ENCODE measurements at places on chromosomes 6 and 20.

- peak; percentile 3 for DNase-seq
Observed at GRCh38 chr6:81751388-81752083, 945 bp downstream of the TENT5A start.

DNA sequence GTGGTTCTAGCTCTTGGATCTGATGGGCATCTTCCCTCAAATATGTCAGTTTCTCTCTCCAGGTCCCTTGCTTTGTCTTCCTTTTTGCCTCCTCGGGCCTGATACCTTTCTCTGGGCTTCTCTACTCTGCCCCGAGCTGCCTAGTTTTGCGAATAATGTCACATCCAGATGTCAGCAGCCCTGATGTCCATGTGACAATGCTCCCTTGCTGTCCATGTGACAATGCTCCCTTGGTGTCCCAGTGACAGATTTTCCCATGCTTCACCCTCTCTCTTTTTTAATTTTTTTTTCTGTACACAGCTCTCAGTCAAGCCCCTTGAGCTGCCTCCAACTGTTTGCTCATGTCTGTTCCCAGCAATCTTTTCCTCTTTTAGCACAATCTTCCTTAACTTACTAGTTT lies 6.4 kb downstream of the TRAF3IP2 start:
- DNase-seq, result no peak

DNA sequence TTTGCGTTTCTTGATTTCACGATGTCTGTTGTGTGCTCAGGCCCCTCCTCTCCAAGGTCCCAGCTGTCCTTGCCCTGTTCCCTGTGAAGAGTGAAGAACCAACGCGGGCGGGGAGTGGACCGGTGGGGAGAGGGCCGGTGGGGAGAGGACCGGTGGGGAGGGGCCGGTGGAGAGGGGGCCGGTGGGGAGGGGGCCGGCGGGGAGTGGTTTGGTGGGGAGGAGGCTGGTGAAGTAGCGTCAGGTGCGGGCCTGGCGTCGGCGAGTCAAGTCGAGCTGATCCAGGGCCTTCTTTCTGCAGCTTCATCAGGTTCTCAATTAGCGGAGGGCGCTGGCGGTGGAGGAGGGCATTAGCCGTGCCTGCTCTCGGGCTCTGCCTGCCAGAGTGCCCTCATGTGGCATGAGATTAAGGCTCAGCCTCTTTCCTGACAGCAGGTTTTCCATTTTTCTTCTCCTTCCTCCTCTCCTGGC lies 21.2 kb upstream of the BHLHE23 start:
- DNase-seq, result peak; percentile 50

DNA sequence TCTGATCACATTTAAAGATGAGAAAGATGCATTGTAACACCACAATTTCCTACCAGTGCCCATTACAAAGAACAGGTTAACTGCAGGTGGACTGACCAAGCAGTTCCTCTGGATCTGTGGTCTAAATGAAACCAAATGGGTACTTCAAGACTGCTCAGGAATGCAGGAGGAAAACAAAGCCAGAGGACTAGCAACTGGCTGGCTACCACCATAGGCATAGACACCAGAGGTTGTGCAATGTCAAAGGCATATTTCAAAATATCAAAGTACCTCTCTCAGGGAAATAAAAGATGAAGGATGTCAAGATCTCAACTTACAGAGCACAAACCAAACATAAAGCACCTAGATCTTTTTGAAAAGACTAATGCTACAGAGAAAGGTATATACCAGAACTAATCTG lies 65.5 kb downstream of the GMDS start:
- DNase-seq, result no peak

DNA sequence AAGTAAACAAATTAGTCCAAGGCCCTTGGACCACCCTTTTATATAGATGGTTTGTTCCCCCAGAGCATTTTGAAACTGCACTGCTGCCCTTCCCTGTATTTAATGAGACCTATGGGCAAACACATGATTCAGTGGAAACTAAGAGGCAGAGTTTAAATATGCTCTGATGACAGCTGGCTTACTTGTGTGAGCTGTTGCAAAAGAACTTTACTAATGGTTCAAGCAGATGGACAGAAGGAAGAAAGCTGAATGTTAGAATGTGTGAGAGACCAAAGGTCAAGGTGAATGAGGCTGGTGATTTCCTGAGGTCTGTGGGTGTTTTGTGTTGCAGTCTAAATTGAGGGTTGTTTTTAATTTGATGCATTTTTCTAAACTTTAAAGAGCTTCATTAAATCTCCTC lies 123.0 kb upstream of the CEP162 start:
- DNase-seq, result no peak

DNA sequence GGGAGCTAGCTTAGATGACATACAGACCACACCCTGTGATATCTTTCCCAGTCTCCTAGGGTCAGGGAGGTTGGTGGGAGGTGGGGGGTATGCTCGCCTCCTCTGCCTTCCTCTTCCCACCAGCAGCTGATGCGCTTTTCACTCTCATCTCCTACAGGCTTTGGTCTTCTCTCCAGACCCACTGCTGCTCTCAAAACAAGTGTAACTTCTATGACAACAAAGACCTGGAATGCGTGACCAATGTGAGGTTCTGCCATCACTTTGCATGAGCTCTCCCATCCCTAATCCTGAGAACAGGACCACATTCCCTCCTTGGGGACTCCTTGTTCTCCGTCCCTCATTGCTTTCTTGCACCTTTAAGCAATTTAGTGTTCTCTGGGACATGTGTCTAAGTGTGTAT lies 2.7 kb downstream of the CTSA start:
- no peak for DNase-seq

- no peak for DNase-seq
Observed at GRCh38 chr6:141077355-141078333, 1055.1 kb upstream of the GJE1 start.

DNA sequence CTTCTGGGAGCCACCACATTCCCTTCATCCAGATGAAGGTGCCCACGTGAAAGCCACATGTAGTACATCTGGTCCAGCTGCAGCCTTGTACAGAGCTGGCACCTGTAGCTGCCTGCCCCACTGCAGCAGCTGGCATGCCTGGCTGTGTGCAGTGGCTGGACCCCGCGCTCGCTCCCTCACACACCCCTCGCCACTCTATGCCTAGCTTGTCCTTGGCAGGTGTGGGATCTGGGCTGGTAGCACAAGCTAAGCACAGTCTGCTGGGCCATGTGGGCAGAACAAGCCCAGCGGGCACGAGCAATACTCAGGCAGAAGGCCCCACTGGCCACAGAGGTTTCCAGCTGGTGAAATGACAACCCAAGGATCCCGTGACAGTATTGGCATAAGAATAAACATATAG lies 199.4 kb upstream of the PRND start:
- no peak for DNase-seq

DNA sequence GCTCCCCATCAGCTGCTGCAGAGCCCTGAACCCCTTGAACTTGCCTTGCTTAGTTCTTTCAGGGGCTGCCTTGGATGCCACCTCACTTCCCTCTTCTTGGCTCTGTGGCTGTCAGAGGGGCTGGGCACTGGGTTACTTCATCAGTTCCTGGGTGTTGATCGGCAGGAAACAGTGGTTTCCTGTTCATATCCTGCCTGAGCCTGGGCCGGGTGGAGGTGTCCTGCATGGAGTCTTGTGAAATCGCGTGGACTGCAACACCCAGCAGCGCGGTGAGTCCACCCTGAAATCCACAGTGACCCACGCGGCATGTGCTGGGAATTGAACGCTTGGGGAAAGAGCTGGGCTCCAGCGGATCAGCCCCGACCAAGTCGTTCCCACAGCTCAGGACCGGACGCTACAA lies 97.5 kb downstream of the CDH26 start:
- DNase-seq, result no peak

GRCh38 chr6:123169774-123170095 lies 173.7 kb downstream of the CLVS2 start:
- no peak for DNase-seq

DNA sequence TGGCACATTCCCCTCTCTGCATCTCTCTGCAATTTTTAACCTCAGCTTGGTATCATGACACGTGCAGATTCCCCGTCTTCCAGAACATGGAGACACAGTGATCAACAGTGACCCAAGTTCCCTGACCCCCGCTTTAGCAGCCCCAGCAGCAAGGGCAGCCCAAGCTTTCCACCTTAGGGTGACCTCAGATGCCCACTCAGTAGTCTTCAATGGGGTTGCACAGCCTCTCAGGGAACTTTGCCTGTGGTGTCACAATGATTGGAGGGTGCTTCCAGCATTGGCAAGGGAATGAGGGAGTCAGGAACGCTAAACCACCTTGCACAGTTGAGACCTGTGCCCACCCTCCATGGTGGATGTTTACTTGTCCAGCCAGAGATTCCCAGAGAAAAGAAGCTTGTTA lies 287.1 kb upstream of the CDH4 start:
- DNase-seq, result no peak

GRCh38 chr6:40733770-40734396 lies 146.7 kb upstream of the LRFN2 start:
- DNase-seq, result no peak

GRCh38 chr6:169853196-169854082 lies 102.0 kb downstream of the ERMARD start:
- DNase-seq, result no peak

DNA sequence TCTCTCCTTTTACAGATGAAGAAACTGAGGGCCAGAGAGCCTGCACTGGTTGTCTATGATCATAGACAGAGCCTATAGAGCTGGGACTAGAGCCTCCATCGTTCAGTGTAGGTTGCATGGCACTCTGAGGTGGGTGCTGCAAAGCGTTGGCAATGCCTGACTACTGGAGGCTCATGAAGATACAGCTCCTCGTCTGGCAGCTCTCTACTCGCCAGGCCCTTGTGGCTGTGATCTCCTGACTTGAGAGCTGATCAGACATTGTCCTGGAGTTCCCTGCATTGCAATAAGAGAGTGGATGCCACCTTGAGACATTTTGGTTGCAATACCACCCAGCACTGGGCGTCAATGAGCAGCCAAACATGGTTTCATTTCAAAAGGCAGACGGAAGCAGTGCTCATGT lies 270.1 kb upstream of the ARID1B start:
- DNase-seq, result no peak

DNA sequence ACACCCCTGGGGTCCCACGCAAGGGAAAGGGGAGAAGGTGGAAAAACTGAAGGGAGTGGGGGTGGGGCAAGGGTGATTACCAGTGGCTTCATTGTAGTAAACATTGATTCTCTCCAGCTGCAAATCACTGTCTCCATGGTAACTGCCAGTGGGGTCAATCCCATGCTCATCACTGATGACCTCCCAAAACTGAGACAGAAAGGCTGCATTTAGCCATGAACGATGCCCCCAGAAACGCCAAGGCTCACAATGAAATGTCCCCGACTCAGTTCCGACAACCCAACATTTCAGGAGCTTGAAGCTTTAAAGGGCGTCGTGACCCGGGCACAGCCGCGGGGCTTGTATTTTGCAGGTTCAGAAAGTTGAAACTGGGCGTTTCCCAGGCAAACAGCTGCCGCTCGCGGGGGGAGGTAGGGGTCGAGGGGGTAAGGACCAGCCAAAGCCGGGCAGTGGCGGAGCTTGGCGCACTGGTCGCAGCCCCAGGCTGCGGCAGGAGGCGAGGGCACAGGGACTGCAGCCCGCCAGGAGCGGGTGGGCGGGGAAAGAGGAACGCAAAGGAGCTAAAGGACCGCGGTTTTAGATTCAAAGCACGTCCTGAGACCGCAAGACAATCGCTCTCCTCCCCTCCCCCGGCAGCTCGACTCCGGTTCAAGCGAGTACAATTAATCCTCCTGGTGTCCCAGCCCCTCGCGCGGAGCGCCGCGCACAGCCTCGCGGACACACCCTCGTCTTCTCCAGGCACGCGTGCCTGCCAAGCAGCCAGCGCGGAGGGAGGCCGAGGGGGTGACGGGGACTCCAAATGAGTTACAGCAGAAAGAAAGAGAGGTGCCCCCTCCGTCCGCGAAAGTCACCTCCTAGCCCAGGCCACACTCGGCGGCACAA lies 731 bp downstream of the TUBB2B start:
- peak; percentile 54 for DNase-seq

Measured in germinal center (tissue), 1 donor.